NCI-H187 treated with DMSO at 0.1 percent for 48 hours (cell line): ENCODE measurements at places on chromosomes 6 and 20.

GRCh38 chr6:105318660-105319059 is 84.2 kb downstream of the PREP start:
- DNase-seq: no peak

- no peak for DNase-seq
Observed at GRCh38 chr6:82381278-82381677, 17.7 kb downstream of the TPBG start.

GRCh38 chr6:130322673-130323268 is 43.0 kb upstream of the TMEM200A start:
- peak; percentile 27 for DNase-seq

- no peak for DNase-seq
Observed at GRCh38 chr20:4150070-4150441, 134.7 kb upstream of the RNF24 start.

- no peak for DNase-seq
Observed at GRCh38 chr6:21350926-21351325, 242.6 kb upstream of the SOX4 start.

- no peak for DNase-seq
Observed at GRCh38 chr6:143158113-143158581, 97.5 kb downstream of the AIG1 start.

DNA sequence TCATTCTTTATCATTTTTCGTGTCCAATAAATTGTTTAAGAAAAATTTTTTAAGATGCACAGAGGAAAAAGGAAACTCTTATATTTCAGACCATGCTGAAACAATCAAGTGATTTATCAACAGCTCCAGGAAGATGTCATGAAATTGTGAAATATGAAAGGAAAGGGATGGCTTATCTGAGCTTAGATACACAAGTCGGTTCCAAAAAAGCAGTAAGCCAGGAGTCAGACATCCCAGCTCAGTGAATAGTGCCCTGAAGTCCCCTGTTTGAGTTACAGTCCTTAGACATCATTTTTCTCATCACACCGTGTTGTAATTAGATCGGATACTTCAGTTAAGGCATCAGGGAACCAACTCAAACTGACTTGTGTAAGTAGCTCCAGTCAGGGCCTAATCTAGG is 91.0 kb upstream of the SSTR4 start:
- DNase-seq: no peak

- no peak for DNase-seq
Observed at GRCh38 chr6:124812067-124812466, 150.2 kb upstream of the RNF217 start.

DNA sequence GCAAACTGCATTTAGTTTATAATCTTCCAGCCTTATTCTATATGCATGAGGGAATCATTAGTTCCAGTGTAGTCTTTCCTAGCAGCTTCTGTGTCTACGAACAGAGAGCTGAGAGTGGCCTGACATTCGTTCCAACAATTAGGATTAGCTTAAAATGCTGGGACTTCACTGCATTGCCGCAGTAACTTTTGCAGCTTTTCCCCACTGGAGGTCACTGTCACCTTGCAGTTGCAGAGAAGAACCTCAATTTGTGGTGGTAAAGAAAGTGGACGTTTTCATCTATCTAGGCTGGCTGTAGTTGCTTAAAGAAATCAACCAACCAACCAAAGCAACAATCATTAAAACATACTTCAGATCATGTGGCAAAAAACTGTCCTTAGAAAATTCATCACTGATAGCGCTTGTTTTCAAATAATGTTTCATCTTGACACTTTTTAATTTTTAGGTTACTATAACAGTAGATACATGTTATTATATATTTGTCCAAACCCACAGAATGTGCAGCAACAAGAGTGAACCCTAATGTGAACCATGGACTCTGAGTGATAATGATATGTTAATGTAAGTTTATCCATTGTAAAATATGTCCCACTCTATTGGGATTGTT is 12.2 kb downstream of the MYLK4 start:
- DNase-seq: no peak

DNA sequence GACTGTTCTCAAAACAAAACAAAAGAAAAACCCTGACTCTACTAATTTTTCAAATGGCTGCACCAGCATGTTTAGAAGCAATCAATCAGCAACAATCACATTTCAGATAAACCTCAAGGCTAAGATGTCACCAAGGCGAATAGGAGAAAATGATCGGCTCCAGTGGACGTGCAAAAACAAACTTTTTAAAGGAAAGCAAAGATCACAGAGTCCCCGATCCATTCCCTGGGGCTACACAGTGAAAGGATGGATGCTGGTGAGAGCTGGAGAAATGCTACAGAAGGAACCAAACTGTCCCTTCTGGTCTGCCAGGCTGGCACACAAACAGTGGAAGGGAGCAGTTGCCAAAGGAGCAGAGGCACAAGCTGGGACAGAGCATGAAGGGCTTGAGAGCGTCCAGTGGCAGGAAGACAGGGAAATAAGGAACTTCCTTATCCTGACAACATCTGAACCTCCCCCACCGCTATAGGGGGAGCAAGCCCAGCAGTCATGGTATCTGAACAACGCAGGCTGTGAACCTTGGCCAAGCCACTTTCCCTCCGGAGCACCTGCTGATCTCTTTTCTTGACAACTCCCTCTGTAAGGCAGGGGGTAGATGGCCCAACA is 73.7 kb upstream of the HIVEP1 start:
- no peak for DNase-seq

GRCh38 chr6:38218235-38218634 is 398.7 kb downstream of the ZFAND3 start:
- no peak for DNase-seq

DNA sequence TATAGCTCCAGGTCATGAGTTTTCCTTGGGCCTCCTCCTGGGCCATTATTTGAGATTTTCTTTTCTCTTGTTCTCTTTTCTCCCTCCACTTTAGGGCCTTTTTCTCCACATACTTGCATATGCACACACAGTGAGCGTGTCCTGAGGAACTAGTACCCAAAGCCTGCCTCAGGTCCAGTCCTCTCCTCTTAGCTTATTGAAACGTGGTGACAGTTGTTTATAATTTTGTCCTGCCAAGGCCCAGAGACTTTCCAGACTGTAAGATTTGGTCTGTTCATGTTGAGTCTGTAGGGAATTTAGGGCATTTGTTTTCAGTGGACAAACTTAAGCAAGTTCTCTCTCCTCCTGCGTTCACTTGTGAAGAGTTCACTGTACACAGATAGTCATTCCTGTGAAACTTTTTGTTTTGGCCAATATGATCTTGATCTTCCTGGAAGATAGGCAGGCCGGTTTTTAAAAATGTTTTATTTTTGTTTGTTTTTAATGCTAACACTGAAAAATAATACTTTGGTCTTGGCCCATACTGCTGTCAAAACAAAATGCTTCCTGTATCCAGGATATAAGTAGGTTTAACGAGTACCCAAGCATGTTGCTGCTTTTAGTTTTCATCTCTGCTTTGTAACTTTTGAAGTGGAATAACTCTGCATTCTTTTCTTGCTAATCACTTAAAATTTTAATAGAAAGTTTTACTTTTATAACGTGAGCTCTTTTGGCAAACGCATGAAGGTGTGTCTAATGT is 20.7 kb downstream of the LRRC1 start:
- DNase-seq: no peak

DNA sequence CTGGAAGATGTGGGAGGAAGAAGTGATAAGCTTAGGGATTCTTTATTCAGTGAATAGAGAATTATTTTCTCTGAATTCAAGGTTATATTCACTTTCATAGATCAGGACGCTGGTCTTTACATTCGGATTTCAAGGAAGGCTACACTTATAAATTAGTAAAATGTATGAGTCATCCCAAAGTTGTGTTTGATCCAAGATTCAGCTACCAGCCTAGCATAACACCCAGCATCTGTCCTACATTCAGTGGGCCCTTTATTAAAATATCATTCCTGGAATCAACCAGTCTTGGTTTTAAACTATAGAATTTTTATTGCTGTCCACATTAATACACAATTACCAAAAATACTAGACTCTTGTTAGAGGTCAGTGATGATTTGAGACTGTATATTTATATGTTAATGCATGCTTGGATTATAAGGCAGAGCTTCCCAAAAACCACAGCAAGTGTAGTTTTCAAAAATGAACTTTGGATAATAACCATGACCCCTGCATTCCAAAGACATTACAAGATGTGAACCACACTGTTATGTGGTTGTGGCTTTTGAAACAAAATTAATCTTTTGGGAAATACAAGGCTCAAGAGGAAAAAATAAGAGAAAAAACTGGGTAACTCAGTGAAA is 210.7 kb upstream of the CNR1 start:
- DNase-seq: no peak

DNA sequence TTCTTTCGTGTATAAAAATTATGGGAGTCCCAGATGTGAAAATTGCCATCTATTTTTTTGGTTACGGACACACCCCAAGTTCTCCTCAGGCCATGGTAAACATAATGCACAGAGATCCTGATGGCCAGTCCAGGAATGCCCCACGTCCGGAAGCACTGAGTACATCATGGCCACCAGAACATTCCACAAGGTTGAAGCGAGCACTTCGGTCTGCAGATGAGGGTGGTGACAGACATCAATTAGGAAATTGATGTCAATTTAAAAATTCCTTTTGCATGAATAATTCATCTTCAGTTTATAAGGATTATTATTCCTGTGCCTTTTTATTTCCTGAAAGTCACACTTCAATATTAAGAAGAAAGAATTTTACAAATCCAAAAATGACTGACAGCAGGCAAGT is 13.2 kb upstream of the EXOC2 start:
- DNase-seq: no peak

DNA sequence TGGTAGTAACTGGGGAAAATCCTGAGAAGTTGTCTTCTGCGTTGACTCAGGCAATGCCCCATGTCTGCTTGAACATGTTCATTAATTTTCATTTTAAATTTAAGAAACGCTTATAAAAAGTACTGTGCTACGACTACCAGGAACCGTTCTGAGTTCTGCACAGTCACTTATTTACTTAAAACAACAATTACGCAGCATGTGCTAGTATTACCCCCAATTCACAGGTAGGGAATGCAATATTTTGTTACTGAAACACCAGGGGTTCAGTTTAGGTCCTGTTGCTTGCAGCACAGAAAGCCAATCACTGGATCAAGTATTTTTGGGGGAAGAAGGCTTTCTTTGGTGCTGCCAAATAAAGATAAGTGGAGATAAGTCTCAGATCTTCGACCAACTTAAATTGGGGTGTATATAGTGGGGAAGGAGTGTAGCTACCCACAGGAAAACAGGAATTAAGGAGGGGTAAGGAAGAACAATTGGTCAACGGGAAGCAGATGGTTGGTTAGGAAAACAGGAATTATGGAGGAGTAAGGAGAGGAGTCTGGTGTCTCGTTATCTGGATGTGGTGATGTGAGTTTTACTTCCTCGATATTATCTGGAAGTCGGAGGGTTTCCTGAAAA is 5.2 kb upstream of the LRP11 start:
- DNase-seq: no peak

DNA sequence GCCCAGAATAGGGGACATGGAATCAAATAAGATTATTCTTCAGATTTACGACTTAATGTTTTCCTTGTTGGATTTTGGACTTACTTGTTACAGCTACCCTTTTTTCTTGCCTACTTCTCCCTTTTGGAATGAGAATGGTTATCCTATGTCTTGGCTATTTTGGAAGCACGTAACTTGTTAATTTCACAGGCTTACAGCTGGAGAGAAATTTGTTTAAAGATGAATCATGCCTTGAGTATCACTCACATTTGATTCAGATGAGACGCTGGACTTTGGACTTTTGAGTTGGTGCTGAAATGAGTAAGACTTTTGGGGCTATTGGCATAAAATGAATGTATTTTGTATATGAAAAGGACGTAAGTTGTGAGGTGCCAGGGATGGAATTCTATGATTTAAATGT is 83.3 kb downstream of the SMPDL3A start:
- DNase-seq: no peak

DNA sequence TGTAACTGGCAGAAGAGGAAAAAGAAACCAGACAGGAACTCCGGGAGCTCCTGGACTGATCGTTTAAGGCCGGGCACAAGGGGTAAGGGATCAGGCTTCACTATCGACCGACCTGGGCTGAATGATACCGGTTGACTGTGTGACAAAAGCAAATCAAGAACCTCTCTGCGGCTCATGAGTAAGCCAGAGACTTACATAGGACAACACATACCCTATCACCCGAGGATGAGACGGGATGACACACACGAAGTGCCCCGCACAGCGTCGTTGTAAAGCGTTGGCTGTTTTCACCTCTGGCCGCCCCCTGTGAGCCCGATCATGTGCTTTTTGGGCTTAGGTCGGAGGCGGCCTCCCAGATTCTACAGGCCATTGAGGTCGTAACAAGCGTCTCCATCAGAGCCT is 695 bp upstream of the TGIF2 start:
- DNase-seq: no peak

DNA sequence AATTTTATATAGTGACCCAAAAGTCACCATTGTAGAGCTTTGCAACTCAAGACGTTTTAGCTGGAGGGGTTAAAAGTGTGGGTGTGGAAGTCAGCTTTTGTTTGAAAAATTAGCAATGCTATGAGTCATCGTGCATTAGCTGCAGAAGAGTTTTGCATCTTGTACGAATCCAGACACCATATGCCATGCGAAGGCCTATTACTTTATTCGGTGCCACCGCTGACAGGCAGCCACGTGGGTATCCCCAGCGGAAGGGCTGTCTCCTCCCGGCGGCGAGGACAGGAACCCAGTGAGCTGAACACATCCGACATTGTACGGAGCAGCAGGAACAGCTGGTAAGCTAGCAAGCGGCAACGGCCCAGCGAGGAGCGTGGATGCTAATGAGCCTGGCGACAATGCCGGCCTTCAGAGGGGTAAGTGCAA is 84.4 kb downstream of the INSM1 start:
- DNase-seq: no peak

- DNase-seq: no peak
Observed at GRCh38 chr6:31332637-31333602, 24.1 kb downstream of the HLA-B start.

DNA sequence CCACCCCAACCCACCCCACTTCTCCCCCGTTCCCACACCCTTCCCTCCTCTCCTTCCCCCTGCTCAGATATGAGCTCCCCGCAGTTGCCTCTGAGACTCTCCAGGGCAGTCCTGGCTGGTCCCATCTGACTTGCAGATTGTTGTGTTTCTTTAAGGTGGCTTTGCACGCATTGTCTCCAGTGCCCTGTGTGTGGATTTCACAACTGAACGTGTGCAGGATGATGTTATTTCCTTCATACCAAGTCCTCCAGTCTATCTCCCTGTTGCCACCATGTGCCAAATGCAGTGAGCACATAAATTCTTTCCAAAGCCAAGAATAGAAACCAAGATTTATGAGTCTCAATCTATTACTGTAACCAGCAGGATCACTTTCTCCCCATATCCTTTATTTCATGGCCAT is 79.1 kb downstream of the TMEM242 start:
- no peak for DNase-seq
